ENCODE measurements at places on chromosomes 2 and 18.

DNA sequence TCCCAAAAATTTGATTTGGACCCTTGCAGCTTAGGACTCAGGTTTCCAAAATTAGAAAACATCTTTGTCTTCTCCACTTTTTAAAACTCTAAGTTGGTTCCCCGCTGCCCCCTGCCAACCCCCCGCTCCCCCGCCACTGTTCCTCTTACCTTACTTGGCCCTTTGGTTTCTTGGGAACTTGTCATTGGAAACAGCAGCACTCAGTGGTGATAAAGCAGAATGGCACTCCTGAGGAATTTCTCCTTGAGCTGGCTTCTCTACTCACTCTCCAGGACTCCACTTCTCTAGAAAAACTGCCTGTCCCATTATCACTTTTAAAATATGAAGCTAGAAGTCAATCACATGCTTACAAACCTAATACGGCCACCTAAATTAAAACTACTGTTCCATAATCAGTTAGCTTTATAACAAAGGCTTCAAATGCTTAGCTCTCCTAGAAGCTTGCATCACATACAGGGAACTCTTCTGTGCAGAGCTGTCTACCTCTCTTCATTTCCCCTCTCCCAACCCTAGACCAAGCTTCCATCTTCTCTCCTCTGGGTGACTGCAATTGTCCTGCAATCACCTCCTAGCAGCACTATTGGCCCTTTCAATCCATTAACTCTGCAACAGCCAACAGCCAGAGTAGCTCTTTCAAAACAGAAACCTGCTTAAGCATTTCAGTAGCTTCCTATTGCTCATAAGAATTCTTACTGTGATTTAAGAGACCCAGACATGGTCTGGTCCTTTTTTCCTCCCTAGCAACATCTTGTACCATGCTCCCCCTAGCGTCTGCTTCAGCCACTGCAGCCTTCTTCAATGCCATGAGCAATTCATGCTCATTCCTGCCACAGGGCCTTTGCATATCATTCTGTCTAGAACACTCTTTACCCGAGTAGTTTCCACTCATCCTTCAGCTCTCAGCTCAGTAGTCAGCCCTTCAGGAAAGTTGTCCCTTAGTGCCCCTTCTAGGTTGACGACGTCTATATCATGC, 15.2 kb upstream of the PLEKHM3 start:
- no peak for DNase-seq

DNA sequence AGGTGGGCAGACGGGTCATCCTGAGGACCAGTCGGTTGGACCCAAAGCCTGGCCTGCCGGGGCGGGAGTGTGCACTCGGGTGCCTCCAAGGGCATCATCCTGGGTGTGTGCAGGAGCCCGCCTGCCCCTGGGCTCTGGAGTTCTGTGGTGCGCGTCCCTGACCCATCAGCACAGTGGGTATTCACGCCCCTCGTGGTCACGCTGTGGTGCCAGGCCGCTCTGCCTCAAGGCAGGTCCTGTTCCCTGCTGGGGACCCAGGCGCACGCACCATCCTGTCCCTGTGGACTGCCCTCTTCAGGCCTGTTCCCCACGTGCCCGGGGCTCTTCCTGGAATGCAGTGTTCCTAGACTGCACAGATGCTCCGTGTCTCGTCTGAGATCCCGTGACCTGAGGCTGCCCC, 14.3 kb upstream of the D2HGDH start:
- DNase-seq, result no peak

- DNase-seq, result no peak
Observed at GRCh38 chr2:73112026-73112912, 479 bp downstream of the RAB11FIP5 start.

DNA sequence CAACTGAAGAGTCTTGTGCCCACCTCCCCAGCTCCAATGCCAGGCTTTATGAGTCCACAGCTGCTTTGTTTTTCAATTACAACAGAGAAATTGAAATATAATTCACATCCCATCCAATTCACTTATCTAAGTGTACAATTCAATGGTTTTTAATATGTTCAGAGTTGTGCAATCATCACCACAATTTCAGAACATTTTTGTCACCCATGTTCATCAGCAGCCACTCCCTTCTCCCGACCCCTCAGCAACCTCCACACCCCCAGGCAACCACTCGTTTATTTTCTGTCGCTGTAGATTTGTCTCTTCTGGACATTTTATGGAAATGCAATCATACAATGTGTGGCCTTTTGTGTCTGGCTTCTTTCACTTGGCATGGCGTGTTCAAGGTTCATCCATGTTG, 23.3 kb downstream of the INHBB start:
- no peak for DNase-seq

Measured in NCI-H187 treated with DMSO at 0.1 percent for 48 hours (cell line).